CD4-positive, CD25-positive, alpha-beta regulatory T cell (primary cell): ENCODE measurements at places on chromosomes 4 and X. TPM values are rescaled to one million over a fixed set of nuclear protein-coding genes. Genes with fewer than 3 reads are reported as not detected.

DNA sequence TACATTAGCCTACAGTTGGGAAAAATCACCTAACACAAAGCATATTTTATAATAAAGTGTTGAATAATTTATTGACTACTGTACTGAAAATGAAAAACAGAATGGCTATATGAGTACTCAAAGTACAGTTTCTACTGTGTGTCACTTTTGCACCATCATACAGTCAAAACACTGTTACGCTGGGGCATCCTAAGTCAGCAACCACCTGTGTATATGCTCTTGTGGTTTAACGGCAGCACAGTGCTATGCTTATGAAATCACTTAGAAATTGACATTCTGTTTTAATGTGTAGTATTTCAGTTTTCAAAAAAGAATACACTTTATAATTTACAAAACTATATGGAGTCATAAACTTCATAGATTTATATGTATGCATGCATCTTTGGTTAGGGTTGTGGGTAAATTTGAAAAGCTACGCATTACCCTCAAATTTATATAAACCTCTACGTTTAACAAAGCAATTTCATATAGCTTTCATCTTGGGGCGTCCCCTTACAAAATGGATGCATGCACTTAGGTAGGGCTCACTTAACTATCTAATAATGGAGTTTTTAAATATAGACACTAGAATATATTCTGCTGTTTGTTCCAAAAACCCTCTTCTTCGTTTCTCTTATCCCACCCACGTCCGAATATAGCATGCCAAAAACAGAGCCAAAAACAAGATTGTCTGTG is 690 bp upstream of the NEIL3 start:
- no peaks in the 10 kb centered on the region for H3K36me3 ChIP-seq
- H3K4me1 ChIP-seq = peaks cover 39% of the 10 kb centered on the region
- no peak for DNase-seq
- peak overlapping the region; percentile 98 for H3K4me3 ChIP-seq
- no peaks in the 10 kb centered on the region for H3K27me3 ChIP-seq
- H3K27ac ChIP-seq = peak overlapping the region; percentile 86

GRCh38 chr4:153573221-153573620 is 107.1 kb downstream of the TMEM131L start:
- H3K27ac ChIP-seq = peak overlapping the region; percentile 39
- H3K27me3 ChIP-seq = no peaks in the 10 kb centered on the region
- H3K4me1 ChIP-seq = peaks cover 36% of the 10 kb centered on the region

GRCh38 chr4:1567519-1567807 is 116.7 kb downstream of the FAM53A start:
- no peak for DNase-seq
- no peaks in the 10 kb centered on the region for H3K36me3 ChIP-seq

GRCh38 chrX:14026121-14026520 is 3.6 kb downstream of the GEMIN8 start:
- peaks cover 23% of the 10 kb centered on the region for H3K4me1 ChIP-seq
- peaks cover 3% of the 10 kb centered on the region for H3K36me3 ChIP-seq
- DNase-seq = no peak
- no peak overlapping the region for H3K27ac ChIP-seq
- no peak overlapping the region for H3K4me3 ChIP-seq
- H3K27me3 ChIP-seq = no peaks in the 10 kb centered on the region

DNA sequence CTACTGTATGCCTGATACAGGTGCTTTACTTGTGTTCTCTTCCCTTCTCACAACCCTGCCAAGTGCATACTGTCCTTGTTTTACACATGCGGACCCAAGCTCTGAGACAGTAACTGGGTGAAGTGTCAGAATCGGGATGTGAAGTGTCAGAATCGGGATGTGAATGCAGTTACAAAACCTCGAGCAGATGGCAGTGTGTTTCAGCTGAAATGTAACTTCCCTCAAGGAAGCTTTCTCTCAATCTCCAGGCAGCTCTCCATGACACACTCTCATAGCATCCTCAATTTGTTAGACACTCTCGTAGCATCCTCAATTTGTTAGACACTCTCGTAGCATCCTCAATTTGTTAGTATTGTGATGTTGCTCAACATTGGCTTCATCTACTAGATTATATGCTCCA is 1.1 kb upstream of the HPSE start:
- no peak for DNase-seq
- no peaks in the 10 kb centered on the region for H3K27me3 ChIP-seq

- no peak overlapping the region for H3K4me3 ChIP-seq
- no peak for DNase-seq
- no peaks in the 10 kb centered on the region for H3K27me3 ChIP-seq
- no peaks in the 10 kb centered on the region for H3K36me3 ChIP-seq
- H3K4me1 ChIP-seq = no peaks in the 10 kb centered on the region
Observed at GRCh38 chr4:111031596-111031995, 408.7 kb upstream of the PITX2 start.

DNA sequence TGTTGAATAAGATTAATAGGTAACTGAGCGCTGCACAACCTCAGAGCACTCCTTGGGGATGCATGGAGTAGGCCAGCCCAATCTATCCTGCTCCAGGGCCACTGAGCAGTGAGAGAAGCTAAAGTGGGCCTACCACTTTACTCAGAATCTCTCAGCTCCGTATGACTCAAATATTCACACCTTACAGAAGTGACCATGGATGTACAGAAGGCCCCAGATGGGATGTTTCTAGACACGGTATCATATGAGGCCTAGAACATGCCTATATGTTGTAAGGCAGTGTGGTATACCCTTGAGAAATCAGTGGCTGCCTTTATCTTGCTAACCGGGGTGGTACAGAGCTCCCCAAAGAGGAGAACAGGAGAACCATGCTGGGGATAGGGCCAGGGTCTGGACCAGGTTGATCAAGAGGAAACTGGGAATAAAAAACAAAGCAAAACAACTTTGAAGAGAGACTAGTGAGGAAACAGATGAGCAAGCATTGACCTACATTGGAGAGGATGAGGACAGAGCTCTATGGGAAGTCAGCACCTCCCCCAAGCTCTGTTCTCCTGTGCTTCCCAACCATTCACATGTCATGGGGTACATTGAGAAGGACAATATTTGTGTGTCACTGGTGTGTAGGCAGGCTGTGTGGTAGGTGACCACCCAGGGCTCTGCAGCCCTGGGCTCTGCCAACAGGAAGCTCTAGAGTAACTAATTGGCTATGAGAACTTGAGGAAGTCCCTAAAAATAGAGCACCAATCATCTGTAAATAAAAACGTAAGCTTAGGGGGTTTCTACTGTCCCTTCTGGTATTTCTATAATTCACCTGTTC is 31.4 kb downstream of the HOPX start:
- H3K27ac ChIP-seq = no peak overlapping the region
- H3K4me1 ChIP-seq = peaks cover 12% of the 10 kb centered on the region
- DNase-seq = no peak
- no peak overlapping the region for H3K4me3 ChIP-seq

- no peak overlapping the region for H3K4me3 ChIP-seq
- H3K4me1 ChIP-seq = no peaks in the 10 kb centered on the region
- H3K27ac ChIP-seq = no peak overlapping the region
- no peak for DNase-seq
Observed at GRCh38 chr4:55838356-55838755, 15.1 kb upstream of the EXOC1 start.

- no peaks in the 10 kb centered on the region for H3K36me3 ChIP-seq
- H3K27ac ChIP-seq = no peak overlapping the region
- H3K4me3 ChIP-seq = no peak overlapping the region
- no peak for DNase-seq
- no peaks in the 10 kb centered on the region for H3K27me3 ChIP-seq
Observed at GRCh38 chr4:8362483-8362882, 78.0 kb downstream of the ACOX3 start.

DNA sequence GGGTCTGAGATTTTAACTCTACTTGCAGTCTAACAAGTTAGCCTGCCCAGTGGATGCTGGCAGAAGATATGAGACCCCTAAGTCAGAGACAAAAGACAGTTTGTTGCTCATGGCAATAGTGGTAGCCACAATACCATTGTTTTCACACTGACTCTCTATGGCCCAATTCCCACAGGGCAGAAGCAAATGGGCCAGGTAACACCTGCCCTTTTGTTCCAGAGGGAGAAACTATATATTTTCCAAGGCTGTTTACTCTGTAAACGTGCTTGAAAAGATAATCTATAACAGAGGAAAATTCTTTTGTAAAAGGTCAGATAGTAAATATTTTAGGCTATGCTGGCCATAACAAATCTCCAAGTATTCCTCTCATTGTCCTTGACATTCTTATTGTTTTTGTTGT is 57.2 kb upstream of the NPNT start:
- no peak overlapping the region for H3K4me3 ChIP-seq
- no peak overlapping the region for H3K27ac ChIP-seq
- no peaks in the 10 kb centered on the region for H3K4me1 ChIP-seq
- H3K27me3 ChIP-seq = no peaks in the 10 kb centered on the region
- no peak for DNase-seq

GRCh38 chr4:44438687-44439086 is 9.9 kb downstream of the KCTD8 start:
- no peaks in the 10 kb centered on the region for H3K4me1 ChIP-seq
- no peaks in the 10 kb centered on the region for H3K36me3 ChIP-seq
- no peak overlapping the region for H3K27ac ChIP-seq
- no peaks in the 10 kb centered on the region for H3K27me3 ChIP-seq
- DNase-seq = no peak

- no peak for DNase-seq
- no peaks in the 10 kb centered on the region for H3K36me3 ChIP-seq
Observed at GRCh38 chr4:184514121-184514988, 40.0 kb upstream of the IRF2 start.

DNA sequence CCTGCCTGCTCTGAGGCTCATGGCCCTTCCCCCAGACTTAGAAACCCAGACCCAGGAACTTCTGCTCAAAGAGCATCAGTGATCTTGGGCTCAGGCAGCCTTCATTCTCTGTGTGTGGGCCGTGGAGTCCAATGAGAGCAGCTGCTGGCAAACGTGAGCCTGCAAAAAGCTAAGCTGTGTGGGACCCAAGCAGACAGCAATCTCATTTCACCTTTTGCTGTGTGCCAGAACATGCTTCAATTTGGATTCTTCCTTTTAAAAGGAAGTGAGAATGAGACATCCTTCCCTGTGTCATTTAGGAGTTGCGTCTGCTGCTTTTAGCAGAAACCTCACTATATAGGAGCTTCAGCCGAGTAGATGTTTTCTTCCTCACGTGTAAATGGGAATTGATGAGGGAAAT is 238.5 kb downstream of the EVC2 start:
- H3K27me3 ChIP-seq = no peaks in the 10 kb centered on the region
- no peak overlapping the region for H3K27ac ChIP-seq
- H3K4me1 ChIP-seq = no peaks in the 10 kb centered on the region
- H3K36me3 ChIP-seq = no peaks in the 10 kb centered on the region
- H3K4me3 ChIP-seq = no peak overlapping the region
- no peak for DNase-seq

GRCh38 chr4:168188754-168189153 is 96.4 kb downstream of the ANXA10 start:
- no peaks in the 10 kb centered on the region for H3K36me3 ChIP-seq
- H3K4me3 ChIP-seq = no peak overlapping the region
- no peaks in the 10 kb centered on the region for H3K27me3 ChIP-seq
- H3K27ac ChIP-seq = no peak overlapping the region
- H3K4me1 ChIP-seq = no peaks in the 10 kb centered on the region

PHKA1 gene
- 0.30 TPM for total RNA-seq

CT47B1 gene
- total RNA-seq = not detected

ATXN3L gene
- not detected for total RNA-seq

HTRA3 gene
- not detected for total RNA-seq

SYTL5 gene
- total RNA-seq = not detected

AMOT gene
- 2.3 TPM for total RNA-seq

FABP2 gene
- total RNA-seq = not detected
